Activated CD8-positive, alpha-beta memory T cell treated with anti-CD3 and anti-CD28 coated beads for 1 hour (primary cell): ENCODE measurements at places on chromosomes 5 and 9.

DNA sequence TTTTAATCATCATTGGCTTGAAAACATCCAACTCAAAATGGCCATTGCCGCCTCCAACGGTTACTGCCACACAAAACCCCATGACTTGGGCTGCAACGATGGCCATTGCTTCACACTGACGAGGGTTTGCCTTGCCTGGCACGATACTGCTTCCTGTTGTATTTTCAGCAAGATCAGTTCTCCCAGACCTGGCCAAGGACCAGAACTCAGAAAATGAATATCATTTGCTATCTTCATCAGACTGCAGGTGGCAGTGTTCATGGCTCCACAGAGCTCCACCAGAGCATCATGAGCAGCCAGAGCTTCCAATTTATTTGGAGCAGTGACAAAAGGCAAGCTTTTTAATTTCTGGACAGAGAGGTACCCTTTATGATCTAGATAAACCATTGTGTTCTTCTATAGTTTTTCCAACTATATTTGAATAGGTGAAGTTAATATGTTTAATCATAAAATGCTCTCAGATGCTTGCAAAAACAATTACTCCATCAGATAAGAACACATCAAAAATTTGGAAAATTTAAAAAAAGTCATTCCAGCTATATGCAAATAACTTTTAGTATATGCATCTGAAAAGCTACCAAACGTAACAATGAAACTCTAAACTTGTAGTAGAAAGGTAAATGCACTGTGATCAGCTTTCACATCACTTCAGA is 10.4 kb downstream of the AMACR start:
- DNase-seq, result no peak

GRCh38 chr5:135977375-135977928 is 22.7 kb upstream of the LECT2 start:
- peak; percentile 5 for DNase-seq

- DNase-seq, result no peak
Measured at GRCh38 chr5:17991775-17992174, 357.5 kb downstream of the TAF11L14 start.

DNA sequence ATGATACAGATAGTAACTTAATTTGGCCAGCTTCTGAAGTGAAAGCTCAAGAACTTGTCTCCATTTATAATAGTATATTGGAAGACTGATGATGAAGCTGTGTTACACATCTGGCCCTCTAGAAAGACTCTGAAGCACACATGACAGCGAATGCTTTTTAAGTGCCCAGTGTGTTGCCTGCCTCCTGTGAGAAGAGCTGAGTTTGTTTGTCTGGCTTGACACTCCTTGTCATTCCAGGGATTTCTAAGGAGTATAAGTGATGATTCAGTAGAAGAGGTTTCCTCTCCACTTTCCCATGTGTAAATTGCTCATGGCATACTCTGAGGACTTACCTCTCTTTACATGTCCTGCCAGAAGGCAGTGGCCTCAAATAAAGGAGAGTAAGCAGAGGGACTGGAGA is 30.4 kb upstream of the LRRTM2 start:
- no peak for DNase-seq

GRCh38 chr9:19988281-19988680 is 199.4 kb upstream of the SLC24A2 start:
- DNase-seq, result no peak

GRCh38 chr5:120402606-120403005 is 61.5 kb upstream of the PRR16 start:
- DNase-seq, result no peak

- no peak for DNase-seq
Measured at GRCh38 chr9:107299437-107299836, 16.4 kb downstream of the RAD23B start.

- DNase-seq, result no peak
Measured at GRCh38 chr5:158305861-158306260, 446.9 kb upstream of the CLINT1 start.

DNA sequence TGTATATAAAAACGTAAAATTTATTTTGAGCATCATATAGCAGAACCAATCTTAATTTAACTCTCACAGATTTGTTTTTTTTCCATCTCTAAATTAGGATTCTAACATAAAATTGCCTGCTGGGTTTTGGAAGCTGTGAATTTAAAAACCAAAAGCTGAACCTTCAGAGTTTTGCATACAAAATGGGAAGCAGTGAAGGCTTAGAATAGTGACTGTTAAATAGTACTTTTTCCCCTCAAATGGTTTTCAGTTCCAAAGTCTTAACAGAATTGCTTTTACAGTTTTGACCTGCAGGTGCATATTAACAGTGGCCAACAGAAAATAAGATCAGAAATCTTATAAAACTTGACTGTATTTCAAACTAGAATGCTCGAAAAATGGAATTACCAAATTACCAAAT is 55.1 kb upstream of the LVRN start:
- no peak for DNase-seq

DNA sequence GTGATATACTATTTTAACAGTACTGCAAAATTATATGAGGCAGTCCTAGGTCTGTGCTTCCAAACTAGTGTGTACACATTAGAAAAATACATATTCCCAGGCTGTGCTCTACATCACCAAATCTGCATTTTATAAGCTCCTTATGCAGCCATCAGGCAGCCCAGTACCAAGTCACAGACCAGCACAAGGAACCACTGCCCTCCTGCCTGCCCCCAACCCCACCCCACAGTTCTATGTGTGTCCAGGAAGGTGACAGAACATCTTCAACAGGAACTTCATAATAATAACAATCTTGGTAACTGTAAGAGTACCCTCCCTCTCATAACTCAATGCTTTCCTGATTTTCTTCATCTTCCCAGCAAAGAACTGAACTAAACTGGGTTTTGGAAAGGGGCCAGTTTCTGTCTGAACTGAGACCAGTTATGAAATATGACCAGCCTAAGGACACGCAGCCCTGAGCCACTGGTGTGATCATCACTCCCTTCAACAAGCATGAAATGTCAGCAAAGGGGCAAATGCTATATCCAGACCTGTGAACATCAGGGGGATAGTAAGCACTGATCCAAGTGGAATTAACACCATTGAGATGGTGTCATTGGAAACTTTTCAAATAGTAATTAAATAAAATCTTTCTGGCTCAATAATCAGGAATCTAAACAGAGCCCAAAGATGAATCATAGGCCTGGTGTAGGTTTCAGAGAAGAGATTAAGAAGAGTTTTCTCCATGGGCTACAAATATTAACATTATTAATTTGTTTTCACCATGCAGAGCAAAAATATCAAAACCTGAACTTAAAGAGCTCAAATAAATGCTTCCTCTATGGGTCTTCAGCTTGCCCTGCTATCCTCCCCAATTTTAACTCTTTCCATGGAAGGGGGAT is 82.1 kb downstream of the DPYSL3 start:
- DNase-seq, result no peak

GRCh38 chr5:67092535-67092934 is 104.1 kb downstream of the CD180 start:
- no peak for DNase-seq

DNA sequence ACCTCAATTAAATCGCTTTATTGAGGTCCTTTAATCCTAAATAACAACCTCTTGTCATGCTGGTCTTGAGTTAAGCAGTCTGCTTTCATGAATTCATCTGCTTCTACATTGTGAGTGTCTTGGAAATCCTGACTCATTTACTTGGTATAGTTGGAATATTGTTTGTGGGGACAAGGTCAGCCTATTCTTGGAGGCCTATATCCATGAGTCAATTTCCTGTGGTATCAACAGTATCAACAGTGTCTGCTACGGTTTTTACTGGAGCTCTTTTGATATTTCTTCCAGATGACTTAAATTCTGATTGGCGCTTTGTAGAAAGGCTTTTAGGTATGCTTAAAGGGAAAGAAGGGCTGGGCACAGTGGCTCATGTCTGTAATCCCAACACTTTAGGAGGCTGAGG is 71.2 kb upstream of the PARP8 start:
- DNase-seq, result no peak

GRCh38 chr9:108784998-108785397 is 70.8 kb downstream of the ACTL7B start:
- DNase-seq, result no peak

- DNase-seq, result no peak
Measured at GRCh38 chr9:133653638-133654037, 17.5 kb downstream of the DBH start.

GRCh38 chr5:74199005-74199404 is 441.5 kb downstream of the ENC1 start:
- no peak for DNase-seq

GRCh38 chr5:106307265-106307664 is 1363.5 kb downstream of the EFNA5 start:
- DNase-seq, result no peak

DNA sequence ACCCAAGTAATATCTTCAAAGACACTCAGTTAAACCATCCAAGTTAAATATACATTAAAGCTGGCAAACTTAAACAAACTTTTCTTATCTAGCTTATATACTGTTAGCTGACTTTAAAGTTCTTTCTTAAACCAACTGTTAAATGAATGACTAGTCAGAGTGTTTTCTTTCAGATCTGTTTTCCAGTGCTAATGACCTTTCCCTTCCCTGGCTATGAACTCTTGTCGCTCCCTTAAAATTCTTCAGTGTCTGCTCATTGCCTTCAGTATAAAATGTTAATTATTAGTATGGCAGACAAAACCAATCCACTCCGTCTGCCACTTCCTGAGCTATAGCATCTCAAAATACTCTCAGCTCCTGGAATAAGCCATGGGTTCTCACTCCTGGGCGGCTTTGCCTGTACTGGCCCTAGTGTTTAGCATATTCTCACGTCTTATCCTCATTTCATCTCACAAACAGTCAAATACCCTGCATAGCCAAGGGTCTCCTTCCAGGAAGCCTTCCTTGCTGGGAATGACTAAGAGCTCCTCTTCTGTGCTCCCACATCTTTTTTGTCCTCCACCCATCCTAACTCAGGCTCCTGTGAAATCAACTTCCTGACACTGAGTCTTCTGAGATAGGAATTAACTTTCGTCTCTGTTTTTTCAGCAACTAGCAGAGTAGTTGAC is 87.7 kb downstream of the VCAN start:
- no peak for DNase-seq

DNA sequence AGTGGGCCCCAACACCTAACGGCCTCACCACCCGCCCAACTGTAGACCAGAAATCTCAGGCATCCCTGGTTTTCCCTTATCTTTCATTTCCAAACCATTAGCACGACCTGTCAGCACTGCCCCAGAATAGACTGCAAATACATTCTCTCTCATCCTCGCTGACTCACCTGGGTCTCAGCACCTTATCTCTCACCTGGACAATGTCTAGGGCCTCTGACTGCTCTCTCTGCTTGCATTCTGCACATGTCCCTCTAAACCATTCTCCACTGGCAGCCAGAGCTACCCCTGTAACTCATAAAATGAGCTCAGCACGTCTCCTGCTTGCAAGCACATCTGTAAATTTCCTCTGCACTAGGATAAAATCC is 12.7 kb downstream of the CKMT2 start:
- DNase-seq, result no peak

- no peak for DNase-seq
Measured at GRCh38 chr9:801399-802071, 40.0 kb upstream of the DMRT1 start.

GRCh38 chr9:101226803-101227202 is 158.0 kb downstream of the BAAT start:
- DNase-seq, result no peak

DNA sequence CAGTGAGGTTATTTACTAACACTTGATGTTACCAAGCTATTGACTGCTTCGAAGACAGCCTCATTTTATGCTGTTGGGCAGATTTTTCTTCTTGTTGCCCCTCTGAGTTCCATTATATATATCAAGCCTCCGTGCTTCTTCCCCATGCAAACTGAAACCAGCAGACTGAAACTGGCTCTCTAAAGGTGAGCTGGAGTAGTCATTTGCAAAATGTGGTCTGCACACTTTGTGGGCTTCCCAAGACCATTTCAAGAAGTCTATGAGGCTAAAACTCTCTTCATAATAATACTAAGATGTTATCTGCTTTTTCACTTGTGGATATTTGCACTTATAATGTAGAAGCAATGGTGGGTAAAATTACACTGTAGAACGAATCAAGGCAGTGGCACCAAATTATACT is 13.9 kb downstream of the SLC36A1 start:
- no peak for DNase-seq

DNA sequence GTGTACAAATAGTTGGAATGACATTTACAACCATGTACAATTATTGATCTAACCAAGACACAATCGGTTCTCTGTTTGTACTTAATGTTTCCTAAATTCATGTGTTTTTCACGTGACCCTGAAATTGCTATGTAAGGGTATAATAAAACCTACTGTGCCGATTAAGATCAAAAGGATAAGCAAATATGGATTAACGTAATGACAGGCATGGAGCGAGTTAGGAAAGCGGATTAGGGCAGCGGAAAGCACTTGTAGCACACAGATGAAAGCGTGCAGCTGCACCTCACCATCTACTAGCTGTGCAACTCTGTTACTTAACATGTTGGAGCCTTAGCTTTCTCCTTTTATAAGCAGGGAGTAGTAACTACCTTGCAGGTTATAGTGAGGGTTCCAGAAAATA is 38.3 kb upstream of the ZFYVE16 start:
- no peak for DNase-seq

GRCh38 chr9:123416176-123416575 is 60.2 kb downstream of the CRB2 start:
- no peak for DNase-seq

- no peak for DNase-seq
Measured at GRCh38 chr5:83162601-83163000, 85.3 kb downstream of the XRCC4 start.

DNA sequence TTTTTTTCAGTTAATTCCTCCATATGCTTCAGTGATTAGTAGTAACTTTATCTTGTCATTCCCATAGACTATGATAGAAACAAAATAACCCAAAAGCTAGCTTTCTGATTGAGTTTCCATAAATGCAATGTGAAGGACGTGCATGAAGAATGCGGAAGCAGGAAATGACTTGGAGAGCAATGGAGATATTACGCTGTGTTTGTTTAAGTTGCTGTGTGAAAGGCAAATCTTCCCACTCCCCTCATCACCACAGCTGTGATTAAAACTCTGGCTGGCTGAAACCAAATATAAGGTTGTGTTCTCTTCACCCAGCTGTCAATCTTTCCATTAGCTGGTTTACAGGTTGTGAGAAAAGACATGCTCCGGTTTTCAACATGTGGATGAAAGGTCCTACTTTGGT is 83.9 kb downstream of the NR2F1-AS1 start:
- DNase-seq, result no peak

DNA sequence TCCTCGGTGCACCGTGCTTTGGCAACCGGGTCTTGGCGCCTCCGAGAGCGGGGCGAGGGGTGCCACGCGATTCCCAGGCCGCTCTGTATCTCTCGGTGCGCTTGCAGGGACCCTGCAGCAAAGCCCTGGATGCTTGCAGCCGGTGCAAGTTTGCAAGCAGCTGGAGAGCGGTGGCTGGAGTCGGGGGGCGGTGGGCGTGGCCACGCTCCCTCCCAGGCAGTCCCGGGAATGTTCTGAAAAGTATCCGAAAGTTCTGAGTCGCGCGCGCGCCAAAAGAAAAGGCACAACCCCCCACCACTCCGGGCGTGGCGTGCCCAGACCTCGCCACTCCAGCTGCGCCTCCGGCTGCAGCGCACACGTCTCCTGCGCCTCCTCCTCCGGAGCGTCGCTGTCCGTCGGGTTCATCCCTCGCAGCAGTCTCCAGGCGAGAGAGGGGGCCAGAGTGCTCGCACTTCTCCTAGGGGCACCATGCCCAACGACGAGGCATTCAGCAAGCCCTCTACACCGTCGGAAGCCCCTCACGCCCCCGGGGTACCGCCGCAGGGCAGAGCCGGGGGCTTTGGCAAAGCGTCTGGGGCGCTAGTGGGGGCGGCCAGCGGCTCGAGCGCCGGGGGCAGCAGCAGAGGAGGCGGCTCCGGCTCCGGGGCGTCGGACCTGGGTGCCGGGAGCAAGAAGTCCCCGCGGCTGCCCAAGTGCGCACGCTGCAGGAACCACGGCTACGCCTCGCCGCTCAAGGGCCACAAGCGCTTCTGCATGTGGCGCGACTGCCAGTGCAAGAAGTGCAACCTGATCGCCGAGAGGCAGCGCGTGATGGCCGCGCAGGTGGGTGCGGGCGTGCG is at the start of gene DMRT1:
Gene DMRT1 (plus strand): TSS at position 327 of the 839 bp plus-strand sequence. CDS start 142 bp downstream, at position 469.
- DNase-seq, result no peak
